Cortex of kidney (tissue), 1 donor: ENCODE measurements at places on chromosomes 2 and 18.

DNA sequence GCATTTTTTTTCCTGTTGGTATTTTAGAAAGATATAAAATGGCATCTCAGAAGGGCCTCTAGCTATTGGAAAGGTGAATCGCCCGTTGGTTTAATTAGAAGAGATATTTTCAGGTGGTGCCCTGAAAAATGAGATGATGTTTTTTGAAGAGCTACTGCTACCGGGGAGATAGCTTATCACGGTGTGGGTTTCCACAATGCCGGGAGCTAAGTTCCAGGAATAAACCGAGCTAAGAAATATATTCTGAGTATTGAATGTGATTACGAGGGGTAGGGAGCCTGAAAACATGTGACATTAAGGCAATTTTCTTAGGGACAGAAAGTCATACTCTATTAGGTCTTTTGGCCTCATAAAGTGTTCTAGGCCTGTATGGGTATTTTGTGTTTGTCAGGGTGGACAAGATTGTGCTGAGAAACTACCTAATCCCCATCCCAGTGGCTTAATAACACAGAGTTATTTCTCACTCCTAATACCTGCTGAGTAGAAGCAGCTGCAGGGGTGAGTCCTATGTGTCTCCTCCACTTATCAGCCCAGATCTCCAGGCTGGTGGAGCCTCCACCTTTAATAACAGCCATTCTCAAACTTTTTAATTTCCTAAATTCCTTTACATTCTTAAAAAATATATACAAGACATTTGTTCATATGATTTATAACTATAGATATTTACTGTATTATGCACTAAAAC is 150.2 kb downstream of the LRRTM1 start:
- no peak for DNase-seq

GRCh38 chr2:46800218-46800617 is 115.4 kb downstream of the MCFD2 start:
- no peak for DNase-seq

GRCh38 chr2:229392196-229392595 is 121.1 kb upstream of the PID1 start:
- no peak for DNase-seq

DNA sequence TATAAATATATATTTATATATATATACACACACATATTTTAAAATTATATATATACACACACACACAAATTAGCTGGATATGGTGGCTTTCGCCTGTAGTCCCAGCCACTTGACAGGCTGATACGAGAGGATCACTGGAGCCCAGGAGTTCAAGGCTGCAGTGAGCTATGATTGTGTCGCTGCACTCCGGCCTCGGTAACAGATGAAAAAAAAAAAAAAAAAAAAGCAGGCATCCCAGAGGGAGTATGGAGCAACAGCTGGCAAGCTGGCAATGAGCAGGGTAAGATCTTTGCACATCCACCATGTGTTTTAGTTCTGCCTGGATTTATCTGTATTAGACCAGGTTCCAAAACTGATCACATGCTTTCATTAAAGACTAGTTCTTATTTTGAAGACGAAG is 170.1 kb downstream of the MAP2 start:
- DNase-seq: no peak

- no peak for DNase-seq
These were observed 390.7 kb upstream of the TMEFF2 start for GRCh38 chr2:192585418-192585817.

- DNase-seq: no peak
These were observed 554 bp downstream of the FEV start for GRCh38 chr2:218984239-218985020.

- DNase-seq: no peak
These were observed 28.4 kb downstream of the MBD5 start for GRCh38 chr2:148049284-148049683.

DNA sequence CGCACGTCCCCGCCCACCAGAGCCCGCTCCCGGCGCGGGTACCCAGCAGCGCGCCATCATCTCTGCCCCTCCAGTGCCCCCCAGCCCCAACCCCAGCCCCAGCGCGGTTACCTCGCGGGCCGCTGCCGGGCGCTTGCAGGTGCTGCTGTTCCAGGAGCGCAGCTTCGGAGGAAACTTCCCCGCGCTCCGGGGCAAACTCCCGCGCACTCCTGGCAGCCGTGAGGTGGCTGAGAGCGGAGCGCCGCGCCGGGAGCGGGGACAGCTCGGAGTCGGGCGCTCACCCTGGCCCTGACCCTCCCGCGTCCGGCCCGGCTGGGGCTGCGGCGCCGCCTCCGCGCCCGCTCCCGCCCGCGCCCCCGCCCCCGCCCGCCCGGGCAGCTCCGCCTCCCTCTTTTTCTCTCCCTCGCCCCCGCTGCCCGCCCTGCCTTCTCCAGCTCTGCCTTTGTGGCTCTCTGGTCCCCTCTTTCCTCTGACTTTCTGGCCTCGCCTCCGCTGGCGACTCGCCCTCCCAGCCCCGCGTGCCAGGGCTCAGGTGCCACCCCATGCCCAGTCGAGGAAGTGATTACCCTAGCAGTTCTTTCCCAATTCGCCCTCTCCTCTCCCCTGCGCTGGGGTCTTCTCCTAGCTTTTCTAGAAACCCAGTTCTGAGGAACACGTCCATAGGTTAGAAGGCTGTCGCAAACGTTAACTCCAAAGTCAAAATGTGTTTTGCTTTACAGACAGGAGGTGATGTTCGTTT is at the start of gene CHST9:
Gene CHST9, minus strand, starts transcription at position 284 of the 739 bp plus-strand sequence. CDS start 42,499 bp downstream, outside the sequence.
- no peak for DNase-seq

GRCh38 chr18:452816-453215 is 47.7 kb downstream of the COLEC12 start:
- no peak for DNase-seq

DNA sequence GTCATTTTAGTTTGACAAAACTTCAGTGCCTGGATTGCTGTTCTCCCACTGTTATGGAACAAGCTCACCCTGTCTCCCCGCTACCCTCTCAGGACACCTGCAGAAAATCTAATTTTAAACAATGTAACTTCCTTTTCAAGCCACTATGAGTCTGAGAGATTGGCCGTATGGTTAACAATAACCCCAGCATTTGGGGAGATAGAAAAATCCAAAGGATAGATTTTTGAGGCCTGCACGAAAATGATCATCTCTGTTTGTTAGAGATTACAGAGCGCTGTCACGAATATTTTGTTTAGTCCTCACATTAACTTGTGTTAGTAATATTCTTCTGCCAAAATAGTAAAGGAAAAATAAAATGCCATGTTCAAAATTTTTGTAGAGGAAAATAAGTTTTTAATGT is 24.7 kb downstream of the CAB39 start:
- DNase-seq: no peak

DNA sequence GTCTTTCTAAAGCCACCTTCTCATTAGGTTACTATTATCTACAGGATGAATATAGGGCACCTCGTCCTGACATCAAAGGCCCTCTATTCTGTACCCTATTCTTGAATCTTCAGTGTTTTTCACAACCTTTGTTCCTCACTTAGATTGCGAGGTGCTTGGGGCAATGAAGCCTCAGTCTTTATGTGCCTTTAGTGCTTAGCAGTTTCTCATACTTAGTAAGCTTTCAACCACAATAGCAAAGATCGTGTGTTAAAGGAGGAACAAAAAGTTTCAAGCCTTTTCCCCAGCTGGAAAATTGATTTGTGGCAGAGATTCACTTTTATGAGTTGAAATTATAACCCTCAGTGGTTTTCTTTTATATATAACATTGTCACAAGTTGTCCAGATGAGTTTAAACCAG is 226.9 kb downstream of the MYO3B start:
- no peak for DNase-seq

GRCh38 chr2:208489687-208490086 is 83.1 kb downstream of the PTH2R start:
- DNase-seq: no peak

DNA sequence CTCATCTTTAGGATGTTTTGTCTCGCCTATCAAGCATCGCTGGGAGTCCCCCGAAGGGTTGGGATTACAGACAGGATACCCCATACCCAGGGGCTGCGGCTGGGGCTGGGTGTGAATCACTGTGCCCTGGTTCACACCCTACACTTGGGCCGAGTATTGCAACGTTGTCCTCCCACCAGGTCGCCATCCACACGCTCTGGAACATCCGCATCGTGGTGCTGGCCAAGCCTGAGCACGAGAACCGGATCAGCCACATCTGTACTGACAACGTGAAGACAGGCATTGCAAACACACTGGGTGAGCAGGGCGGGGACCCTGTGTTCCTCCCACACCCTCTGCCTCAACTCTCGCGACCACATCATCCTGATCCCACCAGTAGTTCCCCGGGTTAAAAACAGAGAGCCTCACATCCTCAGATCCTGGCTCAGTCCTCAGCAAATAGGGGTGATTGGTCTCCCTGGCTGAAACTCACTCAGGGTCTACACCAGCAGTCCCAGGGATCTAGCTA is 87.3 kb upstream of the ATG16L1 start:
- no peak for DNase-seq

- no peak for DNase-seq
These were observed 10.2 kb upstream of the EIF2AK3 start for GRCh38 chr2:88637464-88637863.

DNA sequence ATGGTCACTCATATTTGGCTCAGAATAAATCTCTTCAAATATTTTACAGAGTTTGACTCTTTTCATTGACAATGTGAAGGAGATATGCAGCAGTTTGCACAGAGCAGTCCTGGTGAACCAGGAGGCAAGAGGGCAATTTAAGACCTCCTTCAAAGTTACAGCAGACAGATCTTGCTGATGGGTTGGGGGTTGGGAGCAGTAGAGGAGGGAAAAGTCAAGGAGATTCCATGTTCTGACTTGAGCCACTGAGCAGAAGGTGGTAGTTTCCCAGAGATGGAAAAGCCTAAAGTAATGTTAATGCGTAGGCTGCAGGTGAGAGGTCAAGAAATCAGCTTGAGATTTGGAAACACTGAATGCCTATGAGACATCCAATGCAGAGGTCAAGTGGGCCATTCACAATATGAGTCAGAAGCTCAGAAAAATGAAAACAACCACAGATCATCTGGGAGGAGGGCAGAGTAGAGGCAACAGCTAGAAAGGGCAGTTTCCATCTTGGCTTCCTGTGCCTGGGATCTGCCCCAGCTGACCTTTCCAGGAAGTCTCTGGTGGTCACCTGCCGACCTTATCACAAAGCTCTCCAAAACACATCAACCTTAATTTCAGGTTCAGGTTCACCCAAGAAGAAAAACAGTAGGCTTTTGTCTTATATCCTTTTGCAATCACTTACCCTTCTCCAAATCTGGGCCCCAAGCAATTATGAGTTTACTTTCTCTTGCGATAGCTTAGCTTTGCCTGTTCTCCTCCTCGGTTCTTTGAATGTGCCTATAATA is 197.5 kb upstream of the ARL4C start:
- no peak for DNase-seq

- DNase-seq: no peak
These were observed 235.9 kb downstream of the EIPR1 start for GRCh38 chr2:3141696-3142095.

DNA sequence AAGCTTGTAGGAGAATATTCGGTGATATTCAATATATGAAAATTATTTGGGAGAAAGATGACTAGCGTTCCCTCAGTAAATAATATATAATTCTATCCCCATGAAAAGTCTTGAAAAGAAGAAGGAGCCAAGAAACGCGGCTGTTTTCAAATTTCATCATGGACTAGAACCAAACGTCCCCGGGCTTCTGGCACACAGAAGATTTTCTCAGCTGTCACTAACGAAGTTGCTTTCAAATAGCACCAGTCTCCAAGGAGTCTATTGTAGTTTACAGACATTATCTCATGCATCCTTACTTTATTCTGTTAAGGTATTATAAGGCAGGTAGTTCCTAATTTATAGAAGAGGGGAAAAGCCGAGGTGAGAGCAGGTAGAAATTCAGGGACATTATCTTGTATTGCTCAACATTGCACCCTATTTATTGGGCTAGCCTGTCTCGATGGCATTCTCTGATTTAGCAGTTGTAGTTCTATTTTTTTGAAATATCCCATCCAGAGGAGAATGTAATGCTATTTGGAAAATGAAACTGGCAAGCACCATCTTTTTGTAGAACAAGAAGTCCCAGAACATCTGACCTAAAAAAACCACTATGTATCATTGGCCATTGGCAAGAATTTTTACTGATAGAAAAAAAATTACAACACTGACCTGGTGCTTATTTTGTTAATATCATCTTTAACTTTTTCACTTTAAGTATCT is 198.1 kb upstream of the RASGRP3 start:
- DNase-seq: no peak

- DNase-seq: no peak
These were observed 58.2 kb downstream of the MBP start for GRCh38 chr18:77074431-77074830.

GRCh38 chr2:25808006-25808383 is 70.3 kb downstream of the ASXL2 start:
- no peak for DNase-seq

GRCh38 chr18:21262244-21262643 is 20.2 kb downstream of the GREB1L start:
- no peak for DNase-seq

DNA sequence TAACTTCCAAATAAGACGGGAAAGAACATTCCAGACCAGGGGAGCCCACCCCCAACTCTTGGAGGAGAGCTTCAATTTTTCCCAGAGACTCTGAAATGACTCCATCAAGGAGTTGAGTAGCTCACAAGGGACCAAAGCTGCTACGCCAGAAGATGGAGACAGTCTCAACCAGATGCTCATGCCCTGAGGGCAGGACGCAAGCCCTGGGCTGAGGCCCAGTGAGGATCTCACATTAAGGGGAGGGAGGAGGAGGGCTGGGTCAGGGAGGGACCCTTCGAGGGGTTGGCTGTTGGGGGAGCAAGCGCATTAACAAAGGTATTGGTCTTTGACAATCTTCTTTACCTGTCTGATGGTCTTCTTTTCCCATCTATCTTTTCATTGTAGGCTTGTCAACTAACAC is 141.3 kb upstream of the SLC1A4 start:
- no peak for DNase-seq

- no peak for DNase-seq
These were observed 155.8 kb downstream of the RTN4 start for GRCh38 chr2:54894467-54894866.

DNA sequence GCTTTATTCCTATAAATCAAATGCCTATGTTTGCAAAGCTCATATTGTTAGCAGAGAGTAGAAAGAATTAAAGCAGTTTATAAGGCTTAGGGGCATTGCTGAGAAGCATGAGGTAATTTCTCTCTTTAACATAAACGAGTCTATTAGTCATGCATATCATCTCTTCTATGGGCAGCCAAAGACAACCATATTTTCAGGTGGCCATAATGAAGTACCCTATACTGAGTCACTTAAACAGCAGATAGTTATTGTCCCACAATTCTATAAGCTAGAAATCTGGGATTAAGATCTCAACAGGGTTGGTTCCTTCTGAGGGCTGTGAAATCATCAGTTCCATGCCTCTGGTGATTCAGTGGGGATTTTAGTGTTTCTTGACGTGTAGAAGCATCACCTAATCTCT is 277.5 kb downstream of the NR4A2 start:
- no peak for DNase-seq

GRCh38 chr2:172283476-172283875 is 143.9 kb upstream of the ITGA6 start:
- no peak for DNase-seq

- DNase-seq: no peak
These were observed 21.8 kb downstream of the TRIP12 start for GRCh38 chr2:229900012-229900411.

DNA sequence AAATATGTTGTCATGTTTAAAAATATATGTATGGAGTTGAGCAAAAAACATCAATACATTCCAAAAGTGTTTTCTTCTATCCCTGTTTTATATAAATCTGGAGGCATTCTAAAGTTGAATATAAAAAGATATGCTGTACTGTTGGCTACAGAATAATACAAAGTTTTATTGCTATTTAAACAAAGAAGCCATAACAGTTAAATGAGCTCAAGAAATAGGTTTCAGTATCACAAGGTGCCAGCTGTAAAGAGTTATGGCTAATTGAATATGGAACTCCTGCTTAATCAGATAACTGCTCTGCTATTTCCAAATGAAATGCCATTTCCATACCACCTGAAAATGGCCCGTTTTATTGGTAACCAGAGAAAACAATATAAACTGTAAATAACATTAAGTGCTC is 55.0 kb downstream of the LNPK start:
- no peak for DNase-seq
